Thoracic aorta (tissue), 2 donors: ENCODE measurements at places on chromosomes 4 and X. TPM values are rescaled to one million over a fixed set of nuclear protein-coding genes. Genes with fewer than 3 reads are reported as not detected.
A peak's percentile ranks its signal among the peaks of the same experiment; 100 is the strongest.

DNA sequence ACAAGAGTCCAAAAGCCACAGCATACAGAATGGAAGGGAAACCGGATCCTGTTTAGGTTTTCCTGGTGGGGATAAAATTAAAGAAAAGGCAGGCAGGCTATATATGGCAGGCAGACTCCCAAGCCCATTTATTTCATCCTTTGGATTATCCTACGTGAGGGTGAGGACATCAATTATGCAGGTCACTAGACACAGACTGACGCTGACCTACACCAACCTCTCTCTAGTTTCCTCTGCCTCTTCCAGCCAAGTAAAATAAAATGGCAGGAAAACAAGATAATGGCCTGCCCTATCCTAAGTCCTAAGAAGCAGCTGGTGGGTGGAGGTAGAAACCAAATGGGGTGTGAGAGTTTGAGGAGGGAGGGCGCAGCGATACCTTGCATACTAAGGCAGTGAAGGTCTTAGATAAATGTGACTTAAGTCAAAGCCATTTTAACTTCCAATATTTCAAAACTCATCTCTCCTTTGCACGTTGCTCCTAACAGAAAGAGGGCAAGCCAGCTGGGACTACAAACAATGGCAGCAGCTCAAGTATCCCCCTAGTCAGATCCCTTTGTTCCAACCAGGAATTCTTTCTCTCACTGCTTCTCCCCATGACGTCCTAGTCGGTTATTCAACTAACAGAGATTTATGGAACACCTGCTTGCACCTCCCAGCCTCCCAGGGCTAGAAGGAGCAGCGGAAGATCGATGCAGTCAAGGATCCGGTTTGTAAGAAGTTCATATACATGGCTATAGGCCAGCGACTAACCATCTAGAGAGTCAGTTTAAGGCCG is 72.8 kb downstream of the IRF2 start:
- H3K36me3 ChIP-seq, result peaks cover 30% of the 10 kb centered on the region
- H3K27ac ChIP-seq, result peak overlapping the region; percentile 43
- peaks cover 18% of the 10 kb centered on the region for H3K4me1 ChIP-seq
- H3K4me3 ChIP-seq, result no peak overlapping the region
- DNase-seq, result no peak

- H3K36me3 ChIP-seq, result no peaks in the 10 kb centered on the region
- H3K4me1 ChIP-seq, result no peaks in the 10 kb centered on the region
- H3K27ac ChIP-seq, result no peak overlapping the region
- DNase-seq, result no peak
- no peak overlapping the region for H3K4me3 ChIP-seq
Measured at GRCh38 chr4:13762130-13762529, 134.6 kb upstream of the BOD1L1 start.

- H3K4me1 ChIP-seq, result no peaks in the 10 kb centered on the region
- no peak overlapping the region for H3K27ac ChIP-seq
- H3K27me3 ChIP-seq, result no peaks in the 10 kb centered on the region
- no peak for DNase-seq
Measured at GRCh38 chr4:165375465-165375864, 3.3 kb upstream of the CPE start.

- H3K36me3 ChIP-seq, result no peaks in the 10 kb centered on the region
- no peaks in the 10 kb centered on the region for H3K27me3 ChIP-seq
- no peak for DNase-seq
- no peaks in the 10 kb centered on the region for H3K4me1 ChIP-seq
- H3K4me3 ChIP-seq, result peak overlapping the region; percentile 21
Measured at GRCh38 chrX:66074920-66075879, 35.3 kb upstream of the VSIG4 start.

DNA sequence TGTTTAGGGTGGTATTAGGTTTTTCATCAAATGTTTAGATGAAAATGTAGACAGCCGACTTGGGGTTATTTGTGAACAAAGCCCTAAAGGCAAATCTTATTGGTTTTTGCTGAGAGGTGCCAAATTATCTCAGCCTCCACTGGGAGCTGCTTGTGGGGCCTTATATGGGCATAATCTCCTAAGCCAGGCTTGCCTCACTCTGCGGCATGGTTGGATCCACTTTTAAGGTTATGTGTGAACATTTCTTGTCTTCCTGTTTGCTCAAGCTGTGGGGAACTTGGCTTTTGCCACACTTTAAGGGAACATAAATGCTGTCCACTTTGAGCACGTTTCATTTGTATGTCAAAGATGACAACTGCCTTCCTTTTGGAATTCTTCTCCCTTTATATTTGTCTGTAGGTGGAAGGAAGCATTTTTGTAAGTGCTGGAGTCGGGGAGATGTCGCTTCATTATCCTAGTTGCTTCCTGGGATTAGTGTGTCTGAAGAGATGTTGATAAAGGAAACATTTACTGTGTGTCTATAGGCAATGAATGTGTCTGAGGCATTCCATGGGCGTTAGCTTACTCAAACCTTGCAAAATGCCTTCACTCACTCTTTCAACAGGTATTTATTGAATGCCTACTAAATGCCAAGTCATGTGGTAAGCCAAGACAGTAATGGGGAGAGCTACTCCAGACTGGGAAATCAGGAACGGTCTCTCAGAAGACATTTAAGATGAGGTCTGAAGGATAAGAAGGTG is 78.3 kb downstream of the SLC9A6 start:
- peaks cover 44% of the 10 kb centered on the region for H3K4me1 ChIP-seq
- peak; percentile 3 for DNase-seq
- H3K27ac ChIP-seq, result peak overlapping the region; percentile 88
- no peaks in the 10 kb centered on the region for H3K36me3 ChIP-seq

Gene CSAG3
- not detected for total RNA-seq

DNA sequence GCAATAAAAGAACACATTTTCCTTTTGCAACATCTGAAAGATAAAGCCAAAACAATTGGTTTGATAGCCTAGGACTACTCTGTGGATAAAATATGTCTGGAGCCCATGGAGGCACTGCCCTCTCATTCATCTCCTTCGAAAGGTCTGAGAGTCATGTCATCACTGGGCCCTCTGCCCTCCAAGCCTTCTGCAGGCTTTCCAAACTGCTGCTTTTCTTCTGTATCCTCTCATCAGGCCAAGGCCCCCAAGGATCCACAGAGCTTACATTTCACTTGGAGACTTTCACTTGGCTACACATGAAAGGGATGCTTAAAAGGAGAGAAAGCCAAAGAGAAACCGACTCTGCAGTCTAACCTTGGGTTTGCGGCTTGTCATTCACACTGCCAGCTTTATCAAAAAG is 109.9 kb downstream of the SH3RF1 start:
- peaks cover 5% of the 10 kb centered on the region for H3K4me1 ChIP-seq
- H3K27me3 ChIP-seq, result no peaks in the 10 kb centered on the region
- DNase-seq, result no peak
- no peak overlapping the region for H3K4me3 ChIP-seq
- H3K36me3 ChIP-seq, result no peaks in the 10 kb centered on the region

Gene ACE2
- total RNA-seq, result not detected

Gene EDA2R
- 7.0 TPM for total RNA-seq

Gene BMX
- total RNA-seq, result 6.2 TPM

DNA sequence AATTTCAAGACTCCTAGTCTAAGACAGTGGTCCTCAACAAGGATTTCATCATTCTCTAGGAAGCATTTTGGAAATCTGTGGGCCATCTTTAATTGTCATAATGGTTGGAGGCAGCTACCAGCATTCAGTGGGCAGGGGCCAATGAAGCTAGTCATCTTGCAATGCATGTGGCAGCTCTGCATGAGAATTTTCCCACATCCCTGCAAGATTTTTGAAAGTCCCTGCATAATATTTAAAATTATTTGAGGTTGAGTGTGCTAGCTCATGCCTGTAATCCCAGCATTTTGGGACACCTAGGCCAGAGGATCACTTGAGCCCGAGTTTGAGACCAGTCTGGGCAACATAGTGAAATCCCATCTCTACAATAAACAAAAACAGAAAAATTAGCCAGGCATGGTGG is 44.0 kb downstream of the PCYT1B start:
- no peak overlapping the region for H3K4me3 ChIP-seq
- H3K36me3 ChIP-seq, result no peaks in the 10 kb centered on the region
- H3K27ac ChIP-seq, result no peak overlapping the region
- no peaks in the 10 kb centered on the region for H3K27me3 ChIP-seq

Gene SSX4B
- total RNA-seq, result not detected
